ENCODE measurements at places on chromosomes 2 and 18.

GRCh38 chr2:150856596-150857281 lies 369.3 kb upstream of the RND3 start:
- DNase-seq, result no peak

- DNase-seq, result no peak
Measured at GRCh38 chr18:24840051-24840450, 379.6 kb downstream of the HRH4 start.

DNA sequence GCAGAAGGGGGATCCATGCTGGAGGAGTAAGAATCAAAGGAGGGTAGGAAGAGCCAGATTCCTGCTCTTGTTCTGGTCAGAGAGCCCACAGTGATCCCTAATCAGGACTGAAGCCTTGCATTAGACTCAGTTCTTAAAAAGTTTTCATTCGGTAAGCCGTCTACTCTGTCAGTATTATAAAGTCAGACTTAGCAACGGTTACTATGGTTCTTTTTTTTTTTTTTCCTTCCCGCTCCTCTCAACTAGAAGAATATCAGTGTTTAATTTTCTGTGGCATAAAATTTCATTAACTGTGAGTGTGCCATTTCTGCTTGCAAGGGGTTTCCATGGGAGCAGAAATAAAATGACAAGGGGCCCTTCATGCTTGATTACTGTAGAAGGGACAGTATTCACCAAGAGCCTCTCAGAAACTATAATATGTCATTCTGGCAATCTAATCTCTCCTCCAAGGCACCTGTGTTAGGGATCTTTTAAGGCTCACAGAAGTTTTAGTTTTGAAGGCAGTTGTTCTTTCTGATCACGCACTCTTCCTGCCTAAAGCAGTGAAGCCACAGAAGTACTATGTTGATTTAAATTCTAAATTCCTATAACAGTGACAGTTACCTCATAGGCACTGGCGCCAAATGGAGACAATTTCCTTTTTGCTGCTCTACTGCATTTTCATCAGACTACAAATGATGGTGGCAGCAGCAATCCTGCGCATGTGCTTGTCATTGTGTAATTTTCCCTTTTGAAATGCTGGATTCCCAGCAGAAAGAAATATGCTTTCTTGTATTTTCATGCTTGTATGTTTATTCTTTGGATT lies 57.0 kb downstream of the OSBPL6 start:
- DNase-seq, result no peak

GRCh38 chr2:72762276-72762675 lies 63.6 kb downstream of the EXOC6B start:
- DNase-seq, result no peak

DNA sequence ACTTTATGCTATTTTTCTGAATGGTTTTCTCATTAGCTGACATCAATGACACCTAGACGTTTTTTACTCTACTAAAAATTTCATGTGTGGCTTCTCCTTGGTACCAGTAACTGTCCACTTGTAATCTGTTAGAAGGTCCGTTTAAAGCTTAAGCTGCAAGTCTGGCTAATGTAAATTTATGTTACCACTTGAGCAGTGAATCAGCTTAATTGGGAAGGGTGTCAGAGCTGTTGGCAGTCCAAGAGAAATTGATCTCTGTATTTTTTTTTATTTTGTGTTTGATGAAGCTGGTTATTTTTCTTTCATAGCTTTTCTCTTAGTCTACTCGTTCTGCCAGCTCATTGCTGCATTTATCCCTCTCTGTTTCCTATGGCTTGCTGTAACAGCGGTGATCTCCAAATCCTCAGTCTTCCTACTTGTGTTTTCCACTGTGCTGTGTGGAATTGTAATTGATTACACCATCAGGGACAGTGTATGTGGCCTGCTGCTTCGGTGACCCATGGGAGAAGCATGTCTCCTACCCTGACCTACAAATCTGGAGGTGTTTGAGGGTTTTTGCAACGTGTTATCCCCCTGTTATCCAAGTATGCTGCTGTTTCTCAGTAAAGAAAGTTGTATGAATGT lies 724.2 kb upstream of the REG3G start:
- DNase-seq, result no peak

- DNase-seq, result no peak
Measured at GRCh38 chr18:44388329-44388728, 292.4 kb upstream of the SETBP1 start.

DNA sequence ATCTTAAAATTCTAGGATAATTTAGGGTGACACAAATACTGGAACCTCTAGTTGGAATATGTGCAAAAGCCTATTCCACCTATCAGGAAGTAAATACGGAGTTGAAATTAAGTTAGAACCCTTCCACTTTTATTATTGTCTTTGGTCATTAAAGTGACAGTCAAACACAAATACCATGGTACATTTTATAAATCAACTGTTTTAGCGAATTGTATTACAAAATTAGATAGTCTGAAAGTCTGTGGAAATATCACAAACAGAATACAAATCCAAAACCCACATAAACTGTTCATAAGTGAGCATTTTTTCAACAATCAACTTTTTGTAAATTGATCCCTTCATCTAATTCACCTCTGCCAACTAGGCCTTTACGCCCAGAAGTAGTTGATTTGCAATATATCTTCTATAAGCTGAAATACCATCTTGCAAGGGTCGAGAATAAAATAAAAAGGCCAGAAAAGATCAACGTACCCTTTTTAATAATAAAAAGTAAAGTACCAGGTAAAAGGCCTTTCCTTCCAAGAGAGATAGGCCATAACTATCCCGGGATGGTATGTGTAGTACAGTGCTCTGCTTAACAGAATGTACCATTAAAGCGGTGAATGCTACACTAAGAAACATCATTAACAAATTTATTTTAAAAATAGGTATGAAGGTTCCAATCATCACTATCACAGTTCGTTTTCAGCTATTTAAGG lies 1.3 kb downstream of the USP34 start:
- DNase-seq, result no peak

GRCh38 chr2:150325656-150326314 lies 161.7 kb downstream of the RND3 start:
- no peak for DNase-seq

Measured in T1000 (cell line).